ENCODE measurements at places on chromosomes 16 and 17.
A peak's percentile ranks its signal among the peaks of the same experiment; 100 is the strongest.

DNA sequence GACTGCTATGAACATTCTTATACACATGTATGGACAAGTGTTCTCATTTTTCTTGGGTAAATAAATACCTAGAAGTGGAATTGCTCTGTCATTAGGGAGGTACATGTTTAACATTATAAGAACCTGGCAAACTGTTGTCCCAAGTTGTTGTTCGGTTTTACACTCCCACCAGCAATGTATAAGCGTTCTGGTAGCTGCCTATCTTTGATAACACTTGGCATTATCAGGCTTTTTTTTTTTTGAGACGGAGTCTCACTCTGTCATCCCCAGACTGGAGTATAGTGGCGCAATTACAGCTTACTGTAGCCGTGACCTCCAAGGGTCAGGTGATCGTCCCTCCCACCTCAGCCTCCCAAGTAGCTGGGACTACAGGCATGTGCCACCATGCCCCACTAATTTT is 16.3 kb downstream of the ATAD5 start:
- DNase-seq: no peak

DNA sequence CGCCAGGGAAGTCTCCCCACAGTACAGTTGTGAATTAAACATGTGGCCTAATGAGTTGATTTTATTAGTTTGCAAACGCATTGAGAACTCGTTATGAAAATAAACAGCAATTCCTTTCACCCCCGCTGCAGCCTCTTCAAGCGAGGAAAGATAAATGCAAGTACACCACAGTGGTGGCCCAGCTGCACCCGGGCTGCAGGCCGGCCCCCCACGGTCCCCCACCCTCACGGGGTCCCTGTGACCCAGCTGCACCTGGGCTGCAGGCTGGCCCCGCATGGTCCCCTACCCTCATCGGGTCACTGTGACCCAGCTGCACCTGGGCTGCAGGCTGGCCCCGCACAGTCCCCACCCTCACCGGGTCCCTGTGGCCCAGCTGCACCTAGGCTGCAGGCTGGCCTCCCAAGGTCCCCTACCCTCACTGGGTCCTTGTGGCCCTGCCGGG is 32.2 kb downstream of the SDK2 start:
- no peak for DNase-seq

- peak; percentile 4 for DNase-seq
Measured at GRCh38 chr16:31568577-31569359, 41.1 kb downstream of the AHSP start.

DNA sequence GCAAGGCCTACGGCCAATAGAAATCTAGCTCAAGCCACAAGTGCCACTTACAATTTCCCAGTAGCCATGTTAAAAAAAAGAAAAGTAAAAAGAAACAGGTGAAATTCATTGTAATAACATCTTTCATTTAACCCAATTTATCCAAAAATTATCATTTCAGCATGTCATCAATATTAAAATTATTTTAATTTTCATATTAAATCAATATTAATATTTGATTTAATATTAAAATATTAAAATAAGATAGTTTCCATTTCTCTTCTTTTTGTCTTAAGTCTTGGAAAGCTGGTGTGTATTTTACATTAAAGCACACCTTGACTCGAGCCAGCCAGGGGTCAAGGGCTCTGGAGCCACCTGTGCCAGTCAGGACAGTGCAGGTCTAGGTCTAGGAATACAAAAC is 12.7 kb upstream of the C16orf74 start:
- DNase-seq: no peak

GRCh38 chr17:65047941-65048340 is 8.6 kb downstream of the GNA13 start:
- peak; percentile 73 for DNase-seq

GRCh38 chr17:72766761-72767356 is 325.6 kb downstream of the SLC39A11 start:
- DNase-seq: no peak

DNA sequence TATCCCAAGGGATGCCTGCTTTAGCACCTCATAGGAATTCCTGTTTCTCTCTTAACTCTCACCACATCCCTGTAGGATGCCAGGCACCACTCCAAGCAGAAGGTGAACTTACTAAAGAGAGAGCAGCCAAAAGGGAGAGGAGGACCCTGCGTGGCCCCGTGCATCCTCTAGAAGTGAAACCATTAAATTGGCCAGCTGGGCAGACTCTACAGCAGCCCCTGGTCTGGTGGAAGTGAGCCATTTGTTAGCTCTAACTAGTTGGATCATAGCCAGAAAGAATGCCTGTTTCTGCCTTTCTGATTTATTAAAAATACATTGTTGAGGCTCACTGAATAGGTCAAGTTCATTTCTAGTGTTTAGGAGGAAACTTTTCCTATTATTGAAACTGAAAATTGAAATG is 22.3 kb downstream of the TMEM11 start:
- DNase-seq: no peak

GRCh38 chr16:66523861-66524354 is 26.0 kb downstream of the TK2 start:
- no peak for DNase-seq

- DNase-seq: no peak
Measured at GRCh38 chr17:55730808-55731207, 8.1 kb upstream of the TMEM100 start.

GRCh38 chr16:56864960-56865359 is at the start of gene SLC12A3:
TSS of gene SLC12A3 (plus strand) at chr16:56865207. CDS start at chr16:56865236, 29 bp downstream.
- DNase-seq: no peak

DNA sequence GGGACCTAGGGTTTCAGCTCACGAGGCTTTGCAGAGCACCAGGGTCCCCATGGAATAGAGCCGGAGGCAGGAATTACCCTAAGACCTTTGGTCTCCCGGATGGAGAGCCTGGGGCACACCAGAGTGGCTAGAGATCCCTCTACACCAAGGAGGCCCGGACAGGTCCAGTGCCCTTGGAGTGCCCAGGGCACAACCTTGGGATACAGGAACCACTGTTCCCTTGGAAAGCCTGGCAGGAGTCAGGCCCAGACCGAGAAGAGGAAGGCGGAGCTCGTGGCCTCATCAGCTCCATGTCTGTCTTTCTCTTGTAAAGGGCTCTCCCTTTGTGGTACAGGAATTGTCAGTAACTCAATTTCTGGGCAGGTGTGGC is 3.8 kb upstream of the DBNDD1 start:
- no peak for DNase-seq

DNA sequence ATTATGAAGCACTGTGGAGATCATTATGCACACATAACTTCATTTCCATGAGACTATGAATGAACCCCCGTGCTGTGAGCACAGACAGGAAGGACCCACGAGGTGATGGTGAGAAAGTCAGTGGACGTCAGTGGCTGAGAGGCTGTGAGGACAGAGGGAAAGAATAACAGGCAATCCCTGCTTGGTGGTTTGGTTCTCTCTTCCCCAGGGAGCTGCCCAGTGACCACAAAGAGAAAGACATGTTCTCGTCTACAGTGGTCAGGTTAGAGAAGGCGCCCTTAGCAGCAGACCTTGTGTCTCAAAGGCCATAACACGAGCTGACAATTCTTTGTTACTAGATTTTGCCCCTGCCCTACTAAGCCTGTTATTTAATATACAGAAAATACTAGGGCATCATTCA is 609.2 kb downstream of the TOX3 start:
- DNase-seq: no peak

DNA sequence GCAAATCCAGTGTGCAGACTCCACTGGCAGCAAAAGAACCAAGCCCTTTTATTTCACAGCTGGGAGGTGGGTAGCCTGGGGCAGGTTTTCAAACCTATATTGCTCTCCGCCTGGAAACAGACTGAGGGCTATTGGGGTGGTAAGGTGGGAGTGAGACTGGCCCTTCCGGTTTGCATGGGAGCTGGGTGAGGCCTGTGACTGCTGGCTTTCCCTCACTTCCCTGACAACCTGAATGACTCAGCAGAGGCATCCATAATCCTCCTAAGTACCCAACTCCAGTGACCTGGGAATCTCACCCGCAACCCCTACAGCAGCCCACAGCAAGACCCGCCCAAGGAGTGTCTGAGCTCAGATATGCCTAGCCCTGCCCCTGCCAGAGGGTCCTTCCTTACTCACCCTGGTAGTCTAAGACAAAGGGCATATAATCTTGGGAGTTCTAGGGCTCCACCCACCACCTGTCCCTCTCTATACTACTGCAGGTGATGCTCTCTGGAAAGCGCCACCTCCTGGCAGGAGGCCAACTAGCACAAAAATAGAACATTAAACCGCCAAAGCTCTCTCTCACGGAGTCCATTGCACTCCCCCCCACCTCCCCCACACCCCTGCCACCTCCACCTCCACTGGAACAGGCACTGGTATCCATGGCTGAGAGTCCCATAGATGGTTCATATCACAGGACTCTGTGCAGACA is 602.0 kb upstream of the C16orf82 start:
- no peak for DNase-seq

- DNase-seq: no peak
Measured at GRCh38 chr16:30082545-30083090, 6.8 kb downstream of the PPP4C start.

- DNase-seq: no peak
Measured at GRCh38 chr17:35752471-35752870, 568 bp downstream of the GAS2L2 start.

GRCh38 chr16:67873435-67874370 is 851 bp downstream of the EDC4 start:
- DNase-seq: peak; percentile 20

GRCh38 chr17:3732210-3732621 is 8.5 kb downstream of the HASPIN start:
- no peak for DNase-seq

GRCh38 chr17:82856361-82856760 is 16.5 kb upstream of the ZNF750 start:
- no peak for DNase-seq

DNA sequence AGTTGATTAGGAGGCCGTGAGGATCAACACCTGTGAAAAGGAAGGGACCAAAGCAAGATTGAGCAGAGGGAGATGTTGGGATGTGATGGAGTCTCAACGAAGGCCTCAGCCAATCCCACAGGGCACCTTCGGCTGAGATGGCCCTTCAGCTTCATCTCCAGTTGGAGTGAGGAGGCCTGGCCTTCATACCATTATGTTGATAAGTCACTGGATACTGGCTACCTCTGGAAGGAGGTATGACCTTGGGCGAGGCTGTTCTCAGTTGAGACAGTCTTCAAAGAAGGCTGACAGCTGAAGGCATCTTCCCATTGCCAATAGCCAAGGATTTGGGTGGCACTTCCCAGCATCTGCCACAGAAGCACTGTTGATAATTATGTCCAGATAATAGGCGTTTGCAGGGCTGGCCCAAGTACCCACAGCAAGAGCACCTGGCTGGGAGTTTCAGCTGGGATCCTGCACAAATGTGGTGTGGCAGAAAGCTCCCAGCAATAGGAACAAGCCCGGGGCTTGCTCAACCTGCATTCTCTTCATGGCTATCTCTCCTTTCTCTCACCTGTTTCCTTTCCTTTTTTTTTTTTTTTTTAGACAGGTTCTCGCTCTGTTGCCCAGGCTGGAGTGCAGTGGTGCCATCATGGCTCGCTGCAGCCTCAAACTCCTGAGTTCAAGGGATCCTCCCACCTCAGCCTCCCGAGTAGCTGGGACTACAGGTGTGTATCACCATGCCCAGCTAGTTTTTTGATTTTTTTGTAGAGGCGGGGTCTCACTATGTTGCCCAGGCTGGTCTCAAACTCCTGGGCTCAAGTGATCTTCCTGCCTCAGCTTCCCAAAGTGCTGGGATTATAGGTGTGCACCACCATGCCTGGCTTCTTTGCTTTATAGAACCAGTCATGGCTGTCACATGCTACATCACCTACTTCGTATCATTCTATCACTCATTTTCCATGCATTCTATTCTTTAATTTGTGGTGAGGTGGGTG is 18.2 kb upstream of the MAP3K14 start:
- DNase-seq: no peak

DNA sequence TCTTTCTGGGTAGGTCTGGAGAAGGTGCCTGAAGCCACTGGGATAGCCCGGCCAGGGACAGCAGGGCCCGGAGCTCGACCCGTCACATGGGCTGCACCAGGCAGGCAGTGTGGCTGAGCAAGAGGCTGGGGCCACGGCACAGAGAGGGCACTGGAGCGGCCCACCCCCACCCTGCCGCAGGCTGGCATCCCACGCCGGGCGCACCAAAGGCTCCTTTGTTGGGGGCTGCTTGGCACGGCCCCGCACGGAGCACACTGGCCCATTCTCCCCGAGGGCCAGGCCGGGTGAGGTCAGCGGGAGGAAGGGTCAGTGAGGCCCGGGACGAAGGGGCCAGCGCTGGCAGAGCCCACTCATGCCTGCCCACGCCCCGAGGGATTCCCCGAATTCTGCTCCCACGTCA is 36.5 kb upstream of the PVALEF start:
- DNase-seq: no peak

DNA sequence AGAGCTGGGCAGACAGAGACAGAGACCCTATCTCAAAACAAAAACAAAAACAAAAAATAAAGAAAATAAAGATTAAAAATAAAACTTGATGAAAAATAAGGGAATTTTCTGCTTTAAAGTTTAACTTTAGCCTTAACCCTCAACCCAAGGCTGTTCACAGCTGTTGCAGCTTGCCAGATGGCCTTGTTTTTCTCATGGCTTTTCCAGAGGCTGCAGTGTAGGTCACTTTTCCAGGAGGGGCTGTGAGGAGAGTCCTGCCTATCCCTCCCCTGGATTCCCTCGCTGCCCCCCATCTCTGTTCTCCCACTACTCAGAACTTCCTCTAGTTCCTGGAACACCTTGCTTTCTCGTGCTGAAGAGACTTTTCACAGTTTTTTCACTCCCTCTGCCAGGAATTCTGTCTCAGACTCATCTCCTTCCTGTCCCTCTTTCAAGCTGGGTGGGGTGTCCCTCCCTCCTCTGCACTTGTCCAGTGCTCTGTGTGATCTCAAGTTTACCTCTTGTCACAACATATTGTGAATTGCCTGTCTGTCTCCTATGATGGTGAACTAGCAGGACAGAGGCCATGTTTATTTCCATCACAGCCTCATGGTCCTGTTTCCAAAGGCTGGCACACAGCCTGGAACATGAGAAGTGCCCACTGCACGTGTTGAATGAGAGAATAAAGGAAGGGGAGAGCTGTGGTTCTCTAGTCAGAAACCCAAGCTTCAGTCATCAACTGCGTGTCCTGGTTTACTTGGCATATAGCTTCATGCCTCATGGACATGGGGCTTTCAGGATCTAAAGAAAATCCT is 69.9 kb upstream of the MSI2 start:
- no peak for DNase-seq

- DNase-seq: no peak
Measured at GRCh38 chr16:84766978-84767773, 52.6 kb upstream of the CRISPLD2 start.

- DNase-seq: peak; percentile 73
Measured at GRCh38 chr17:60086818-60087591, 8.3 kb upstream of the HEATR6 start.
